Thymus (tissue), 14 donors: ENCODE measurements at places on chromosomes 11 and 22.

DNA sequence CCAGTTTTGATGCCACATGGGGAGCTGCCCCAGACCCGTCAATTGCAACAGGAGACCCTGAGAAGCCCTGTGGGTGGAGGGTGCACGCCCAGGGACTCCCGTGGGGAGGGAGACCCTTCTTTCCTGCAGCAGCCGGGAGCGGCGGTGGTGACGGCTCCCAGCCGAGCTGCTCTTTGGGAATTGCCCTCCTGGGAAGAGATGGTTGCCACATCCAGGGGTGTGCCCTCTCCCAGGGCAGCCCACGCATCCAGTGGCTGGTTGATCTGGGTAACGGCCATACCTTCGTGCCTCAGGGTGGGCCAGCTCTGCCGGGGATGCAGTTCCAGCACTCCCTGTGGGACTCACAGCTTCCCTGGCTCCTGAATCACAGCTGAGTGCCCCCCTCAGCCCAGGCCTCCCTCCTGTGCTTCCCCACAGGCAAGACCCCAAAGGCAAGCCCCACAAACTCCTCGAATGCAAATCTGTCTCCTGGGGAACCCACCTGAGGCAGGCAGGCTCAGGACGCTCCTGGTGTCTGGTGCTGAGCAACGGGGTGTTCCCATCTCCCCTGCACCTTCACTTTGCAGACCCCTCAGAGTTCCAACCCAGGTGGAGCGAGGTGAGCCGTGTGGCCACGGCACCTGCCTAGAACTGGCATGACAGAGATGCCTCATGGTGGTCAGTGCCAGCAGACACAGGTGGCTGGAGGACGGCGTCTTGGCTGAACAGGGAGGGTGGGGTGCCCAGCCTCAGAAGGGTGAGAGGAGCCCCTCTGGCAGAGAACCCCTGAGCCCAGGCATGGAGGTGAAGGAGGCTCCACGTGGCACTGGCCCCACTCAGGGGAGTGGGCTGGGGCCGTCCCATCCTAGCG lies 1027.4 kb downstream of the BRD1 start:
- DNase-seq, result no peak

- DNase-seq, result no peak
These were observed 15.8 kb upstream of the CHADL start for GRCh38 chr22:41256254-41257253.

GRCh38 chr11:76523147-76523546 lies 78.3 kb downstream of the EMSY start:
- no peak for DNase-seq

DNA sequence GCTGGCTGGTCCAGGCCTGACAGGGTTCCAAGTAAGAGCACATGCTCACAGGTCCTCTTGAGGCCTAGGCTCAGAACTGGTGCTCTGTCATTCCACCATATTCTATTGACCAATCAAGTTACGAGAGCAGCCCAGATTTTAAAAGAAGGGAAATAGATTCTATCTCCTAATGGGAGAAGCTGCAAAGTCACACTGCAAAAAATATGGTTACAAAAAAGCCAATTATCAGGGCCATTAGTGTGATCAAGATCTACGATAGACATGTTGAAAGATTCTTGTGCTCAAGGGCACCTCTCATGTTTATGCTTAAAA lies 96.1 kb downstream of the CD44 start:
- no peak for DNase-seq

DNA sequence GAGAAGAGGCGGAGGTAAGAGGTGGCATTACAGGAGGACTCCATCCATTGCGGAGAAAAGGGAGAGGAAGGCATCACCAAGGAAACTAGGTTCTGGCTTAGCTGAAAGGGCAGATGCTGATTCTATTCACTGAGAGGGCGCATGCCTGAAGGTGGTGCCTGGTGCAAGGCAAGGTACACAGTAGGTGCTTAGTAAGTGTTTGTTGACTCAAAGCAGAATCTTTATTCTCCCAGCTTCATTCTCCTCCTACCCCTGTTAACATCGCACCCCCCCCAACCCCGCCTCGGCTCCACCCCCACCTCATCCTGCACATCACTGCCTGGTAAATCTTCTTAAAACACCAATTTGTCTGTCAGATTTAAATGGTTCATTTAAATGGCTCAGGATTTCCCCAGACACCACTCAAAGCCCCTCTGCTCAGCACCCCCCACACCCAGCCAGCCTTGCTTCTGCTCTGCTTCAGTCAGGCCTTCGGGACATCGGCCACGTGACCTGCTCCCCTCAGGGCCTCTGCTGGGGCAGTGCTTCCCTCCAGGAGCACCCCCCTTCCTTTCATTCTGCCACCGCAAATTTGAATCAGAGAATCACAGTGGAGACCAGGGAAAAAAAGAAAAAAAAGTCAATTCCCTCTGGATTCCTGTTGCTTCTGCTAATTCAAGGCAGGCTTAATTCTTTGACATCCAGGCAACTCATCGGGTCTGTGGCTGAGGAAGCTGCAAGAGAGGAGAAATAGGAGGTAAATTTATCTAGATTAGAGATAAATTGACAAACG lies 17.8 kb upstream of the RCN1 start:
- DNase-seq, result no peak

GRCh38 chr11:128629516-128630106 lies 42.3 kb upstream of the ETS1 start:
- no peak for DNase-seq
